ENCODE measurements at places on chromosomes 1 and 21.

- no peak for DNase-seq
These were observed 122.3 kb downstream of the DMRTB1 start for GRCh38 chr1:53581476-53581875.

DNA sequence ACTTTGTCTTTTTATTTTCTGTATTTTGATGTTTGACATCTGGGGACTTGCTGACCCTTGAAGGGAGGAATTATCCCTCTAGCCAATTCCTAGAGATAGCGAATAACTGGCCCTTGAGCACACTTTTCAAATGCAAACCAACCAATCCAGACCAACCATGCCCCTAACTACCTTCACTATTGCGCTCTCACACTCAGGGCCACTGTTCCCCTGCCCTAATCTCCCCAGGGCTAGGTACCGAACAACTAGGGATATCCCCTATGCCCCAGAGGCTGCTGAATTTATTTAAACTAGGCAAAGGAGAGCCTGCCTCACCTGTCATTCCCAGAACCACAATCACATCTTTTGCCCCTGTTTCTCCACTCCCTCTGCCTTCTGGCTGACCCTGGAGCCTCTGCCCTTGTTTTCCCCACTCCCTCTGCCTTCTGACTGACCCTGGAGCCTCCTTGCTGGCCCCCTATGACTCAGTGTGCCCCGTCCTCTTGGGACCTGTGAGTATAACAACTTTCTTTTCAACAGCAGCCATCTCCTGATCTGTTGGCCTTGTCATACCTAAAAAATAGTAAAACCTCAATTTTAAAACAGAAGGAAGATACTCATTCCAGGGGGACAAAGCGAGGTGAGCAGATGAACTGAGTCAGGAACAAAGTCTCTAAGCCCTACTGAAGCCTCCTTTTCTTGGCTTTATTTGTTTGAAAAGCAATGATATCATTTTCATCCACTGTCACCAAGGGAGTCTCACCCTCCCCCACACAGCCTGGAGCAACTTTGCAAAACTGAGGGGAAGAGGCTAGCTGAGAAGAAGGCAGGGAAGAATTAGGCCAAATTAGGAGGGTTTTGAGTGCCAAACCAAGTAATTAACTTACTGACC is 115.5 kb downstream of the NMNAT2 start:
- no peak for DNase-seq

DNA sequence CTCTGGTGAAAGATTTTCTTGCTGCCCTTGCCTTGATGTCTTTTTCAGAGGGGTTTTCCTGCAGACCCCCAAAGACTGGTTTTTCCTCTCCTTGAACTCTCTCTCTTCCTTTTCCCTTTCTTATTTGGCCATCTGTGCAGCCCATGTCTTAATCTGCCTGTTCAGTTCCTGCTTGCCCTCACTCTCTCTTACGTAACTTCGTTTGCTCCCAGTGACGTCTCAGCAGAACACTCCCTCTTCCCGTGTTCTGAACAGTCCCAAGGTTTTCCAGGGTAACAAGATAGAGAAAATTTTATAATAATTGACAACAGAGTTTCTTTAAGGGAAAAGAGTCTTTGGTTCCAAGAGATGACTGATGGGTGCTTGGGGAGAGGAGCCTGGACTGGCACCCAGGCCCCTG is 109.1 kb upstream of the LMO4 start:
- no peak for DNase-seq

DNA sequence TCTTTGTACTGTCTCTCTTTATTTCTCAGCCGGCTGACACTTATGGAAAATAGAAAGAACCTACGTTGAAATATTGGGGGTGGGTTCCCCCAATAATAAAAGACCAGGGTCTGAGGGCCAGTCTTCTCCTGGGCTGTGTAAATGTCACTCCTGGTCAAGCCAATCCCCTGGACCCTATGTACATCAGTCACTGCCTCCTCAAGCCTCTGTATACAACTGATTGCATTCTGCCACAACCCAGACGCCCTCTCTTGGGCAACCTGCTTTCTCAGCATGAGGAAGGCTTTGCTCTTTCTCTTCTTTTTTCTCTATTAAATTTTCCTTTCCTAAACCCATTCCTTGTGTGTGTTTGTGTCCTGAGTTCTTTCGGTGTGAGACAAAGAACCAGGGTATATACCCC is 84.1 kb upstream of the SERBP1 start:
- no peak for DNase-seq

DNA sequence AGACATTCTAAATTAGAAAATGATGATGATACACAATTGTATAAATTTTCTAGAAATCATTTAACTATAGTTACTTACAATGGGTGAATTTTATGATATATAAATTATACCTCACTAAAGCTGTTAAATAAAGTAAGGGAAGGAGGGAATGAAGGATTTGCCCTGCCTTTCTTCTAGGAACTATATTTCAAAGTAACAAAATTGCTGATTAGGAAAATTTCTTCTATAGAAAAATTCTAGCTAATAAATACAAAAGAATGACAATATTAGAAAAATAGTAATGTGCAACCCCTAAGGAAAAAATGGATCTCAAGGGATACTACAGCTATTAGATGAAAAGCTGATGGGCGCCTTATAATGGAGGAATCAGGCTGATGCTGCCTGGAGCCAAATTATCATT is 23.1 kb downstream of the SPATA6 start:
- DNase-seq: no peak

DNA sequence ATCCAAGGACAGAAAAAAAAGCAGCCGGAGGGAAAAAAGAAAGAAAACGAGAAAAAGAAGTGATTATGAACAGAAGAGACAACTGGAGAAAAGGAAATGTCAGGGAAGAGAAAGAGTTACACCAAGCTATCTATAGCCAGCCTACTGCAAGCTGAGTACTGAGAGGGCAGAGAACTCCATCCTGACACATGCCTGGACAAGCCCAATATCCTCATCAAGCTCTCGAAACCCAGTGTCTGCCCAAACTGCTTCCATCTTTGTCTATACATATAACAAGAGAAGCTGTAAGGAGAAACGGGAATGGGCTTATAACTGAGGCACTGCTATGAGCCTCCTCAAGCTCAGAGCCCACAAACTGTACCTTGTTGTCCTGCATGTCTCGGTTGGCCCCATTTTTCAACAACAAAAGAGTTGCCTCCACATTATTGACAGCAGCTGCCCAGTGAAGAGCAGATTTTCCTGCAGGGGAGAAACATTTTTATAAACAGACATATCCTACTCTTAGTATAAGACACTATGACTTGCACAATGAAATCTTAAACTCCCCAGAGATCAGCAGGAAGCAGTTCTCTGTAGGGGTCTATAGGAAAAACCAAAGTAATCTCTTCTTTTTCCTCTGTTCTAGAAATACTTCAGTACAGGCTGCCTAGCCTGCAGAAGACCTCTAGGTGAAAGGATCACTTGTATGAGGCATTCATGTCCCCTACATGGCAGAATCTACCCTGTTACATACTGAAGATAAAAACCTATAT is 21.2 kb upstream of the ADAM30 start:
- DNase-seq: no peak

- DNase-seq: no peak
These were observed 108.8 kb downstream of the KIF26B start for GRCh38 chr1:245263529-245264095.

DNA sequence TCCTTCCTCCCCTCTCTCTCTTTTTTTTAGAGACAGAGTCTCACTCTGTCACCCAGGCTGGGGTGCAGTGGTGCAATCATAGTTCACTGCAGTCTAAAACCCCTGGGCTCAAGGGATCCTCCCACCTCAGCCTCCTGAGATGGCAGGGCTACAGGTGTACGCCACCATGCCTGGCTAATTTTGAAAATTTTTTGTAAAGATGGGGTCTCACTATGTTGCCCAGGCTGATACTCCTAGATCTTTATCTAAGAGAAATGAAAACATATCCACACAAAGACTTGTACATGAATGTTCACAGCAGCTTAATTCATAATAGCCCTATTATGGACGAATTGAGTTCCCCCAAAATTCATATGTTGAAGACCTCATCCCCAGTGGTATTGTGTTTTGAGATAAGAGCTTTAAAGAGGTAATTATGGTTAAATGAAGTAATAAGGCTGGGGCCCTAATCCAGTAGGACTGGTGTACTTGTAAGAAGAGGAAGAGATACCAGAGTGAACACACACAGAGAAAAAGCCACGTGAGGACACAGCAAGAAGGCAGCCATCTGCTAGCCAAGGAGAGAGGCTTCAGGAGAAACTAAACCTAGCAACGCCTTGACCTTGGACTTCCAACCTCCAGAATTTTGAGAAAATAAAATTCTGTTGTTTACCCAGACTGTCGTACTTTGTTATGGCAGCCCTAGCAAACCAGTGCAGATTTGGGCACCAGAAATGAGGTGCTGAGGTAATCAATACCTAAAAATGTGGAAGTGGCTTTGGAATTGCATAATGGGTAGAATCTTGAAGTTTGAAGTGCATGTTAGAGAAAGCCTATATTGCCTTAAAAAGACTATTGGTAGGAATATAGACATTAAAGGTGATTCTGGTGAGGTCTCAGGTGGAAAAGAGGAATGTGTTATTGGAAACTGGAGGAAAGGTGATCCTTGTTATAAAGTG is 13.2 kb downstream of the IFNLR1 start:
- DNase-seq: no peak

DNA sequence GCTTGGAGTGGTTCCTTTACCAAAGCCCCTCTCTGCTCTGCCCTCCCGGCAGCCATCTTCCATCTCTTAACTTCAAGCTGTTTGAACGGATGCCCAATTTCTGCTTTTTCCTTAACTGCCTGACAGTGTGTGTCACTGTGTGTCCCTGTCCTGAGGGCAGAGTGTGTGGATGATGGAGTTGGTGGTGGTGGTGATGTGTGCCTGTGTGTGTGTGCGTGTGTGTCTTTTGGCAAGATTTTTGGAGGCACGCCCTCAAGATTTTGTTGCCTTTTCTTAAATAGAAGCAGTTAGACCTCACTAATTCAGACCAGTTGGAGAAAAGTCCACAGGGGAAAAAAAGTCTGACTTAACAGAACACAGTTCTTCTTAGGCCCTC is 30.3 kb downstream of the SERTAD4 start:
- no peak for DNase-seq

DNA sequence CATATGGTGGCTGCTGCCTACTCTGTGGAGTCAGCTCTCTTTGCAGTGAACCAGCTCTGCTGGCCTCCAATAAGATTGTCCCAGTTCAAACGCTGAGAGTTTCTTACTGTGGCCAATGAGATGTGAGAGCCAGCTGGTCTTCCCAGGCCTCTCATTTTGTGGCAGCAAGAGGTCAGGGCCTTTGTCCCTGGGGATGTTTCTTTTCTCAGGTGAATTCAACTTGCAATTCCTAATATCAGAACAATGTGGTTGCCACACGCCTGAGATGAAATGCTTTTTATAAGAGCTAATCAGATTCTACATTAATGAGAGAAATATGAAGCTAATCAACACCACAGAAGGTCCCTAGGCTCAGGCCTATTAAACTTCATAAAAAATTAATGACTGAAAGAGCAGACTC is 660.1 kb upstream of the CAMK1G start:
- no peak for DNase-seq

DNA sequence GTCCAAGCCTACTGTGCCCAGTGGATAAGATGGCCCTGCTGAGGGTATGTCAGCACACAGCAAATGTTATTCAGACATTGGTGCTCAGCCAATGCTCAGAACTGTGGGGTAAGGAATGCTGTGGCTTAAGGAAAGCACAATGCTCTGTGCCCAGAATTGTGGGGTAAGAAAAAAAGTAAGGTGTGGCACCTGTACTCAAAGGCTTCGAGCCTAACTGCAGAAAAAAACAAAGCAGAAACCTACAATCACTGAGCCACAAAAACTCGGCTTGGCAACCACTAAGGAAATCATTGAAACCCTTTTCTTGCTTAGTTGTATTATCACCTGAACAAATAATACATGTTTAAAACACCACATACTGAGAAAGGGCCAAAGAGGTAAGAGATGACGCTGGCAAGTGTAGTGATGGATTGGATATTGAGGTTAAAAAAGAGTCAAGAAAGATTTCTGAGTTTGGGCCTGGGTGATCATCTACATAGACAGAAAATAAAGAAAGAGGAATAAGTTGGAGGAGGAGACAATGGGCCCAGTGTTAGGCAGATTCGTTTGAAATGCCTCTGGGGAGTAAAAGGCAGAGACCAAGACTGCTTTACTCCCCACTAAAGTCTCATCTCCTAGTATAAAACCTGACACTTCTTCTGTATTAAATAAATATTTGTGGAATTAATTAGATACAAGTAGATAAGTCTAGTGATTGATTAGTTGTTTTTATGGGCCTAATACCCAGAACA is 25.9 kb upstream of the ATP1A1 start:
- no peak for DNase-seq

GRCh38 chr1:200793677-200794076 is 55.0 kb downstream of the CAMSAP2 start:
- DNase-seq: no peak

- no peak for DNase-seq
These were observed 61.8 kb downstream of the SPAG17 start for GRCh38 chr1:118123116-118123839.

- DNase-seq: no peak
These were observed 294.1 kb downstream of the BRINP3 start for GRCh38 chr1:190183588-190183987.

- no peak for DNase-seq
These were observed 20.0 kb upstream of the CPT2 start for GRCh38 chr1:53176452-53177208.

DNA sequence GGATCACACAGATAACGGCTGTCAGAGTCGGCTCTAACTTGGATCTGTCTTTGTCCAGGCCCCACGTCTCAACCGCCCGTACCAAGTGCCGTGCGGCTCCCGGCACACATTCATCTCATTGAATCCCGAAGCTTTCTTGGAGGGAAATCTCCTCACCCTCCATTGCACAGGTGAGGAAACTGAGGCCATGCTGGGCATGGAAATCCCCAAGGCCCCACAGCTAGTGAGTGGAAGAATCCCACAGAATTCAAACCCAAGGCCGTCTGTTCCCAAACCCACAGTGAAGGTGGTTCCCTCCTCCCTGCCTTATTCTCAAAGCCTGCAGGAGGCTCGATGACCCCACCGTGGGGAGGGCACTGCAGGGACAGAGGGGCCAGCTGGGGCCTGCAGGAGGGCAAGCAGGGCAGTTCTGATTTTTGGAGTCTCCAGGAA is 437.9 kb downstream of the MATN1 start:
- no peak for DNase-seq

DNA sequence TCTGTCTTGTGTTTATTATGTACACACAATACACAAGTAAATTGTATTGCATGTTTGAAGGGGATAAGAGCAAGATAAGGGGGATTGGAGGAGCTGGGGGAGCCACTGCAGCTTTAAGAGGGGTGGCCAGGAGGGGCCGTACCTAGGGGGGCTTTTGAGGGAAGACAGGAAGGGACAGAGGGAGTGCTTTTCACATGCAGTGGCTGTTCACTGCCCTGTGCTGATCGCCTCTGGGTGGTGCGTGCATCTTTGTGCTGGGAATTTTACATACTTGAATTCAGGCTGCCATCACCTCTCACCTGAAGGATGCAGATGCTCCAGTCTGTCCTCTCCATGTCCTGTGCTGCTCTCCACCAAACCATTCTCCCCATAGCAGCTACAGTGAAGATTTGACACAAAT is 179.5 kb downstream of the PTPRU start:
- DNase-seq: no peak
